ENCODE measurements at places on chromosomes 2 and 18.

DNA sequence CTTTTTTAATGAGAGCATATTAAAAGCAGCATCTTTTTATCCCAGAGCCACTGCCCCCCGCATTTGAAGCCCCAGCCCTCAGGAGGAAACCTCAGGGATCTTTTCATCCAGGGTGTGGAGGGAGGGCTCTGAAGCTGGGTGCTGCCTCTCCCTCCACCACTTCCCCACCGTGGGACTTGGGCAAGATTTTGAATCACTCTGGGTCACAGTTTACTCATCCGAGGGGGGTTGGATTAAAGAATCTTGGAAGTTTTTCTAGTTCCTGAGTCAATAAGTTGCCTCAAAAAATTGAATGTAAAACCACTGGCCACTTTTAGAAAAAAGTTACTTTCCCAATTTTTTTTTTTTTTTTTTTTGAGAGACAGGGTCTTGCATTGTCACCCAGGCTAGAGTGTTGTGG is 62.0 kb upstream of the ANKRD44 start:
- DNase-seq, result no peak

DNA sequence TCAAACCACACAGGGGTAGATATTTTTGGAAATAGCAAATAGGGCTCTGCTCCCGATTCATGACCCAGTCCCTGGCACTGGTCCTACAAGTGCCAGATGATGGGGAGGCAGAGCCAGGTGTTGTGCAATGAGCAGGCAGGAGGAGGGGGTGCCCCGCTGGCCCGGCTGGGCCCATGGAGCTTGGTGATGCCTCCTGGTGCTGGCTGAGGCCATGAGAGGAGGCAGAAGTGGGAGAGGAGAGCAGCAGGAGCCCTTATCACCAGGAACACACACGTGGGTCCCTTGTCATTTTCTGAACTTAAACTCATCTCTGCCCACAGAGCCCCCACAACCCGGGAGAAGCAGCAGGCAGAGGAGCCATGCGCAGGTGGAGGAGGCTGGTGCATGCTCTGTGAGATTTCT is 90.5 kb upstream of the MAPK4 start:
- peak; percentile 60 for DNase-seq

GRCh38 chr2:160612266-160612856 is 118.8 kb upstream of the RBMS1 start:
- DNase-seq, result no peak

GRCh38 chr2:201360256-201360655 is 3.1 kb upstream of the FLACC1 start:
- DNase-seq, result no peak

GRCh38 chr2:192059266-192059665 is 135.5 kb downstream of the TMEFF2 start:
- DNase-seq, result no peak
